ENCODE measurements at places on chromosomes 11 and 22. TPM values are rescaled to one million over a fixed set of nuclear protein-coding genes. Genes with fewer than 3 reads are reported as not detected.

GRCh38 chr11:105046898-105047579 lies 1.9 kb upstream of the CARD16 start:
- no peaks in the 10 kb centered on the region for H3K27me3 ChIP-seq
- no peak overlapping the region for H3K4me3 ChIP-seq
- no peak overlapping the region for H3K27ac ChIP-seq
- no peaks in the 10 kb centered on the region for H3K36me3 ChIP-seq

GRCh38 chr11:108929241-108929640 lies 264.4 kb downstream of the DDX10 start:
- H3K4me1 ChIP-seq: no peaks in the 10 kb centered on the region
- H3K4me3 ChIP-seq: no peak overlapping the region
- no peaks in the 10 kb centered on the region for H3K27me3 ChIP-seq
- no peaks in the 10 kb centered on the region for H3K36me3 ChIP-seq
- no peak overlapping the region for H3K27ac ChIP-seq
- DNase-seq: no peak

DNA sequence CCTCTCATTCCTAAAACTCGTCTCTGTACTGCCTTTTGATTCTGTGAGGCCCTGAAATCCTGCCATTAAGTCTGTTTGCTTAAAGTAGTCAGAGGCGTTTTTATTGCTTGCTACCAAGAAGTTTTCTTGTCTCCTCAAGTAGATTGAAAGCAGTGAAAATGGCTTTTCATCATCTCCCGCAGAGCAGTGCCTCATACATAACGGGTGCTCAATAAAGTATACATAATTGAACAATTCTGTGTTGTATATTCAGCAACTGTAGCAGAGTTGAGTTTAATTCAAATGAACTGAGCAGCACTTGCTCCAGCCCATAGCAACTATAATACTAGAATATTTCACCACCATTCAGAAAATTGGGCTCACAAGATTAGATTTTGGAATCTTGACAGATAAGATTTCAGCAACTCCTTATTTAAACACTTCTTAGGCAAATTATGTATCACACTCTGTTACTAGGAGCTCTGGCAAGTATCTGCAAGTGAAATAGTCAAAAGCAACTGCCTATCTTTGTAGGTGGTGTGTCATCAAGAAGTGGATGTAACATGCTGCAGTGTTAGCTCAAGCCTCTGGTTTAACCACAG lies 20.0 kb downstream of the FIBIN start:
- H3K4me3 ChIP-seq: no peak overlapping the region
- no peaks in the 10 kb centered on the region for H3K27me3 ChIP-seq
- H3K4me1 ChIP-seq: no peaks in the 10 kb centered on the region
- peak overlapping the region; percentile 27 for H3K27ac ChIP-seq

MPPED1 gene
- not detected for total RNA-seq

GRCh38 chr11:61315260-61315659 lies 17.6 kb downstream of the DDB1 start:
- no peaks in the 10 kb centered on the region for H3K27me3 ChIP-seq
- no peak overlapping the region for H3K27ac ChIP-seq
- H3K4me1 ChIP-seq: no peaks in the 10 kb centered on the region
- DNase-seq: no peak

DNA sequence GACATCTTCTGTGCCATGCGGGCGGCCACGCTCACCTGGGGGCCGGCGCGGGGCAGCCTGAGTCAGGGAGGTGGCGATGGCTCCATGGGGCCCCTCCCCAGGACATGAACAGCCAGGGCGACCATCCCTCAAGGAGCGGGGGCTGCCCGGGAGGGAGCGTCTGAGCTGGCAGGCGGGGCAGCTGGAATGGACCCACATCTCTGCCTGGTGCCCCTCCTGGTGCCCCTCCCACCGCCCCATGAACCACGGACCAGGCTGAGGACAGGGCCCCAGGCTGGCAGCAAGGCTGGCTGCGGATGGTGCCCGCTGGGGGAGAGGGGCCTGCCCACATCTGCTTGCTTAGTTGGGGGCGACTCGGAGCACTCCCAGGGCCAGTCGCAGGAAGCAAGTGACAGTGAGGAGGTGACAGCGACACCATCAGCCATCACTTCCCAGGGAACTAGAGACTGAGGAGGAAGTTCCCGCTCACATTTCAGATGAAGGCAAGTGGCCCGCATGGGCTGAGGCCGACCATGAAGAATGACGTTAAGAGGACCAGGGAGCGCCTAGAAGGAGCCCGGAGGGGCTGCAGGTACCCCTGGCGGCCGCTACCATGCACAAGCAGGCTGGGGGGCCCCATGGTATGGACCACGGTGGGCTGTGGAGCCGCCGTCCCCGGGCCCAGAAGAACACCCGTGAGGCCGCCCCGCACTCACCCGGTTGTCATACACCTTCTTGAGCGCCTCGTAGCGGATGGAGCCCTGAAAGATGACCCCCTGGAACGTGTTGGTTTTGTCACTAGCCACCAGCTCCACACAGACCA lies 37.3 kb downstream of the KIAA0930 start:
- DNase-seq: no peak
- H3K4me3 ChIP-seq: no peak overlapping the region
- H3K27ac ChIP-seq: no peak overlapping the region
- no peaks in the 10 kb centered on the region for H3K27me3 ChIP-seq
- H3K36me3 ChIP-seq: peaks cover 85% of the 10 kb centered on the region

GRCh38 chr11:2999464-2999998 lies 7.4 kb upstream of the NAP1L4 start:
- peaks cover 55% of the 10 kb centered on the region for H3K36me3 ChIP-seq
- H3K27me3 ChIP-seq: no peaks in the 10 kb centered on the region
- no peak for DNase-seq
- peaks cover 43% of the 10 kb centered on the region for H3K4me1 ChIP-seq
- peak overlapping the region; percentile 80 for H3K27ac ChIP-seq
- H3K4me3 ChIP-seq: no peak overlapping the region

DNA sequence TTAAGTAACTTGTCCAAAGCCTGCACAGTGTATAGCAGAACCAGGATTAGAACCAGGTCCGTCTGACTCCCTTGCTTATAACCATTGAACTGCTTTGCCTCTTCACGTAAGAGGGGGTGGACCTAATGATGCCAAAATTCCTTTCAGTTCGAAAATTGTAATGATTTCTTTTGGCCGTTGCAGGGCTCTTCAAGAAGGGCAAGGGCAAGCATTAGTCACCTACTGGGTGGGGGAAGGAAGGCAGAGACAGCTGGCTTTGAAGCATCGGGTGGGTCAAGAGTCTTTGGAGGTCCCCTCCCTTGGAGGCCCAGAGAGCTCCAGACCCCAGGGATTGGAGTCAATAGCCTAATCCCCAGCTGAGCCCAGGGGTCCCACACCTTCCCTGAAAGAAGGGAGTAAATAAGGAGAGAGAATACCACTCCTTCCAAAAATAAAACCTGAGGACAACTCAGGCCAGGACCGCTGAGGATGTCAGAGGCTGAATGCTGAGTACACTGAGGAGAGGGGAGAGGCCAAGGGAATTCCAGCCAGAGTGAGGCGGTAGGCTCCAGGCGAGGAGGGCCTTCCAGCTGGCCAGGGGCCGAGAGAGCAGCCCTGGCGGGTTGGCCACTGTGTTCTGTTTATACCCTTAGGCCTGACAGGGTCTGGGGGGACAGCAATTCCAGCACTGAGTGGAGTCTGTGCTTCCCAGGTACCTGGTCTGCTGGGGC lies 14.1 kb downstream of the CREB3L1 start:
- H3K27me3 ChIP-seq: no peaks in the 10 kb centered on the region
- H3K4me3 ChIP-seq: no peak overlapping the region
- peak overlapping the region; percentile 54 for H3K27ac ChIP-seq
- peaks cover 64% of the 10 kb centered on the region for H3K4me1 ChIP-seq
- peak; percentile 50 for DNase-seq
- H3K36me3 ChIP-seq: peaks cover 7% of the 10 kb centered on the region

SLC6A5 gene
- total RNA-seq: not detected

DNA sequence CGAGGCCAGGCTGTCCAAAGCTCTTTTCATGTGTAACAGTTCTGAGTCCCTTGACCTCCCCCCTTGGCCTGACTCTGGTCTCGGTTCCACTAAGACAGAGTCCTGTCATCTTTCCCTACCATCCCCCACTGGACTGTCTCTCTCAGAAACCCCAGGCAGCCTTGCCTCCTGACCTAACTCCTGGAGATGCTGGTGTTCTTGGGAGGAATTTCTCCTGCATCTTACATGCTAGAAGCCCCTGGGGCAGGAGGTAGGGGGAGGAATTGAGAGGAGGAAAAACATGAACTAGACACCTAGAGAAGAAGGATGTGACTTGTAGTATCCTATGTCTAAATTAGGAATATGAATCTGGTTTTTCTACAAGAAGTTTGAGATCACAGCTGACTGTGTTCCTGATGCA lies 648 bp upstream of the IL18BP start:
- no peak overlapping the region for H3K4me3 ChIP-seq
- no peaks in the 10 kb centered on the region for H3K27me3 ChIP-seq
- H3K4me1 ChIP-seq: peaks cover 15% of the 10 kb centered on the region
- H3K27ac ChIP-seq: peak overlapping the region; percentile 70
- DNase-seq: no peak
- peaks cover 42% of the 10 kb centered on the region for H3K36me3 ChIP-seq

GRCh38 chr11:92500453-92500852 lies 275.8 kb downstream of the FAT3 start:
- DNase-seq: no peak
- H3K27me3 ChIP-seq: no peaks in the 10 kb centered on the region
- no peak overlapping the region for H3K27ac ChIP-seq
- H3K4me1 ChIP-seq: no peaks in the 10 kb centered on the region
- H3K4me3 ChIP-seq: no peak overlapping the region

DNA sequence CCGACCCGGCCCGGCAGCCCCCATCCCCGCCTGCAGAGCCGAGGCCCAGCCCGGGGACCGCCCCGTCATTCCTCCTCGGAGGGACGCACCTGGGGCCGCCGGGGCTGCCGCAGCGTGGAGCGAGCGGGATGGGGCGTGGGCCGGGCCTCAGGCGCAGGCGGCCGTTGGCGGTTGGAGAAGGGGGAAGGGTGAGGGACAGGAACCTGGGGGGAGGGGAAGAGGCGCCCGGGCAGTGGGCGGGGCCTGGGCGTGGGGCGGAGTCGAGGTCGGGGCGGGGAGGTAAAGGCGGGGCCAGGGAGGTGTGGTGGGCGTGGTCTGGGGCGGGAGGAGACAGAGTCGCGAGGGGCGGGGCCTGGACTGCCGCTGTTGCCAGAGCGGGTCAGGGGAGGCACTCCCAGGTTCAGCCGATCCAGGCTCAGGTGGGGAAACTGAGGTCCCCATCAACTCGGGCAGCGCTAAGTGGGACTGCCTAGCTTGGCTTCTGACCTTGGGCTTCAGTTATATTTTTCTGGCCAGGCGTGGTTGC lies at the start of gene TESMIN:
TSS of gene TESMIN (minus strand) at position 190 of the 526 bp plus-strand sequence. CDS start 860 bp downstream, outside the sequence.
- no peaks in the 10 kb centered on the region for H3K27me3 ChIP-seq
- H3K36me3 ChIP-seq: peaks cover 25% of the 10 kb centered on the region
- peaks cover 26% of the 10 kb centered on the region for H3K4me1 ChIP-seq
- H3K27ac ChIP-seq: peak within 1 kb of the TSS; percentile 38

DNA sequence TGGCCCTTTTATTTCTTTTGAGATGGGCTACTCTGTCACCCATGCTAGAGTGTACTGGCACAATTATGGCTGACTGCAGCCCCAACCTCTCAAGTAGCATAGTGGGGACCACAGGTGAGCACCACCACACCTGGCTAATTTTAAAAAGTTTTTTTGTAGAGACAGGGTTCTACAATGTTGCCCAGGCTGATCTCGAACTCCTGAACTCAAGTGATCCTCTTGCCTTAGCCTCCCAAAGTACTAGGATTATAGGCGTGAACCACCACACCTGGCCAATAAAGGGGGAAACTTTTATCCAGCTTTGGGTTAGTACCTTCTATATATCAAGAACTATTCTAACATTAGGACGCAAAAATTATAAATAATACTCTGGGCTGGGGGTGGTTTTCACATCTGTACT lies 52.1 kb downstream of the MAPK1 start:
- no peak overlapping the region for H3K4me3 ChIP-seq
- peak overlapping the region; percentile 84 for H3K27ac ChIP-seq
- H3K36me3 ChIP-seq: no peaks in the 10 kb centered on the region
- H3K27me3 ChIP-seq: no peaks in the 10 kb centered on the region
- DNase-seq: no peak

DNA sequence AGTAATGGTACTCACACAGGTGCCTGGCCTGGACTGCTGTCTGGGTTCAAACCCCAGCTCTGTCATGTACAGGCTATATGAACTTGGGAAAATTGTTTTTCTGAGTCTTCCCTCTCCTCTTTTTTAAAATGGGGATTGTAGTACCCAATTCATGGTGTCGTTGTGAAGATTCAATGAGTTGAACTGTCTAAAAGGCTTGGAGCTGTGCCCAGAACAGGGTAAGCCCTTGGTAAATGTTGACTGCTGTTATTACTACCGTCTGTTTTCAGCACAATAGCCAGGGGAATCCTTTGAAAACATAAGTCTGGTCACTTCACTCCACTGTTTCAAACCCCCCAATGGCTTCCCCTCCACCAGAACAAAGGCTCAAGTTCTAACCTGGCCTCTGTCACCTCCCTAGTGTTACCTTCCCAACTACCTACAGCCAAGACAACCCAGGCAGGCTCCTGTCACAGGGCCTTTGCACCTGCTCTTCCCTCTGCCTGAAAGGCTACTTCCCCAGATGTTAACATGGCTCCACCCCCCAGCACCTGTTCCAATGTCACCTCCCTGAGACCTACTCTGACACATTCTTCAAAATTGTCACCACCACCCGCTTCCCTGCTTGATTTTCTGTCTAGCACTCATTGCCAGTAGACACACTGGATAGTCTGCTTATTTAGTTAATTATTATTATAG lies 152.8 kb downstream of the CHST1 start:
- H3K4me1 ChIP-seq: no peaks in the 10 kb centered on the region
- H3K27ac ChIP-seq: no peak overlapping the region
- no peak for DNase-seq
- H3K27me3 ChIP-seq: no peaks in the 10 kb centered on the region
- H3K36me3 ChIP-seq: no peaks in the 10 kb centered on the region

GRCh38 chr11:64069401-64070313 lies 33.9 kb downstream of the FLRT1 start:
- peaks cover 5% of the 10 kb centered on the region for H3K27me3 ChIP-seq
- DNase-seq: no peak
- H3K36me3 ChIP-seq: no peaks in the 10 kb centered on the region
- H3K4me3 ChIP-seq: no peak overlapping the region

- no peak overlapping the region for H3K4me3 ChIP-seq
- no peaks in the 10 kb centered on the region for H3K27me3 ChIP-seq
- peak overlapping the region; percentile 66 for H3K27ac ChIP-seq
- H3K36me3 ChIP-seq: no peaks in the 10 kb centered on the region
- DNase-seq: peak; percentile 37
Measured at GRCh38 chr22:40606306-40606705, 30.2 kb downstream of the MRTFA start.

PANX3 gene
- total RNA-seq: not detected

SLC25A18 gene
- 2.0 TPM for total RNA-seq

OR52H1 gene
- not detected for total RNA-seq
